LHCN-M2 (cell line): ENCODE measurements at places on chromosomes 6 and 20. TPM values are rescaled to one million over a fixed set of nuclear protein-coding genes. Genes with fewer than 3 reads are reported as not detected.

- DNase-seq, result no peak
Measured at GRCh38 chr6:24099181-24099580, 26.8 kb upstream of the NRSN1 start.

GRCh38 chr20:25447671-25448070 lies 40.2 kb downstream of the GINS1 start:
- no peak for DNase-seq

- peak; percentile 92 for DNase-seq
Measured at GRCh38 chr6:111938710-111939109, 65.5 kb upstream of the FYN start.

DNA sequence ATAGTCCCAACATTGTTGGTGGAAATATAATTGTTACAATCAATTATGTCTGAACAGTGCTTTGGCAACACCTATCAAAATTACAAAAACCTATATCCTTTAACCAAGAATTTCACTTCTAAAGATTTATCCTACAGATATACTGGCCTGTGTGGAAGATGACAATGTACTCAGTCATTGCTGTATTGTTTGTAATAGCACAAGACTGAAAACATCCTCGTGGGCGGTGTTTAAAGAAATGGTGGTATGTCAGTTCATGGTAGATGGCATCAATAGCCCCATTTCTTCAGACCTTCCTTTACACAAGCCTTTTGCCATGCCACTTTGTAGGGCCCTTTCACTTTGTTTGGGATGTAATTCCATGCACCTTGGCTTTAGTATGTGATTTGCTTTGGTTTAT lies 9.8 kb upstream of the TPBG start:
- DNase-seq, result no peak

DNA sequence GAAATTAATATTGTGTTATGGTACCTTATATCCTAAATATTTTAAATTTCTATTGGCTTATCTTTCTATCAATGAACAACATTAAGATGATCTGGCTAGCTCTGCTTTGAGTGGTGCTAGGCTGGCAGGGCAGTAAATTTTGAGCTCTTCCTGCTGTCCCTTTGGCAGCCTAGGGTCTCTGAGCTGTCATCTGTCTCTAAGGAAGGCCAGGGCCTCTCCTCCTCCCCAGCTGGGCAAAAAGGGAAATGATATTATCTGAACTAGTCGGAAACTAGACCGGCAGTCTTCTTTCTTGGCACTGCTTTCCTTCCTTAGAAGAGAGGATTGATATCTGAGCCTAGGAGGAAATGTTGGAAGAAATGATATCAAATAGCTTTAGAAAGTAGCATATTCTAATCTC lies 176.7 kb upstream of the BTBD3 start:
- DNase-seq, result no peak

DNA sequence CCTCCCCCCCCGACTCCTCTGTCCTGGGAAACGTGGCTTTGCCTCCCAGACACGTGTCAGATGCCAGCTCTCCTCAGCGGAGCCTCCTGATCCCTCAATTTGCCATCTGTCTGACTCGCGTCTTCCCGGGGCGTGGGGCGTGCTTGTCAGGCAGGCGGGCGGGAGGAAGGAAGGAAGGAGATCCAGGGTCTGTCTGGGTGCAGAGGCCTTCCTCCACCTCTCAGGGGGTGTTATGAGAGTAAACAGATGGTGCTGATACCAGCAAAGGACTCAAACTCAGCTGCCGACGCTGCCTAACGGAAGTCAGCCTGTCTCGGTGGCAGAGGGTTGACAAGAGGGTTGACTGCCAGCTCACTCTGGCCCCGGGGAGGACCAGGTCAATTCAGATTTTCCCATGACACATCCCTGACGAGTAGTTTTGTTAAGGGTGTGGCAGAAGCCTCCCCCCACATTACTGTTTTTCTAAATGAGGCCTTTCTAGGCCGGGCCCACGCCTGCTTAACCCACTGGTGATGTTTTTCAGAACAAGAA lies 17.0 kb downstream of the UQCC2 start:
- peak; percentile 87 for DNase-seq

DNA sequence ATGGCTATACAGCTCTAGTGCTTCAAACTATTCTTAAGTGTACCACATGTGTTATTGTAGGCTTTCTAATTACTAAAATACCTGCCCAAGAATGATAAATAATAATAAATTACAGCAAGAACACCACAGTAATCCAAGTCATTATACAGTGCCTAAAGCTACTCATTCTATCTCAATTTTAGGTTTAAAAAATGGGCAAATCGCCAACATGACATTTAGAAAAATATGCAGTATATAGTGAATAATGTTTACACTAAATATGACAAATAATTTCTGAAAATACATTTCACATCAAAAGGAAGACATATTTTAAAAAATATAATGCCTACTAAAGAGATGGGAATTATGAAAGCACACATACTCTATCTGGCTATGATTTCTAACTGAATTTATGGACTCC lies 91.8 kb downstream of the MAN1A1 start:
- DNase-seq, result no peak

DNA sequence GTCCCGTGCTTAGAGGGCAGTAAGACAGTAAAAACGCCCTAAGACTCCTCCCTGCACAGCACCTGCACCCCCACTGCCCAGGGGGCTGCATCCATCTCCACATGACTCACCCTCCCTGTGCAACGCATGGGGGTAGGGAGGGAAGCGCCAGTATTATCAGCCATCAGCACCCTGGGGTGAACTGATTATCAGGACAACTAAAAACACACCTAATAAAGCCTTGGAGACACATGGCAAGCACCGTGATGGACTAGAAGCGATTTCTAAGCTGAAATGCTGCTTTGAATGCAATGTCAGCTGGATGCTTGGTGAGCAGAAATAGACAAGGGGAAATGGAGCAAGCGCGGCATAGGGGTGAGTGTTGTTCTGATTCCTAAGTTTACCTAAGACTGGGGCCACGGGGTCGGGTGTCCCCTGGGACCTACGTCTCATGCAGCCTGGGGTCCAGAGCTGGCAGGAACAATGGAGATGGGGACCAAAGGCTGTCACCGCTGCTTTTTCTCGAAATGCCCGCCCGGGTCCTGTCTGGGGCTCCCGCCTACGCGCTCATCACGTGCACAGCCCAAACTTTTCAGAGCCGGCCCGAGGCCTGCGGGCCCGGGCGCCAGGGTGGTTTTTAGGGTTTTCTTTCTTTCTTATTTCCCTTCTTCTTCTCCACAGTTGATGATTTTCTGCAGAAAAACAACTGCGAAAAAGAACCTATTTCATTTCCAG lies 702 bp upstream of the TNFAIP3 start:
- no peak for DNase-seq

DNA sequence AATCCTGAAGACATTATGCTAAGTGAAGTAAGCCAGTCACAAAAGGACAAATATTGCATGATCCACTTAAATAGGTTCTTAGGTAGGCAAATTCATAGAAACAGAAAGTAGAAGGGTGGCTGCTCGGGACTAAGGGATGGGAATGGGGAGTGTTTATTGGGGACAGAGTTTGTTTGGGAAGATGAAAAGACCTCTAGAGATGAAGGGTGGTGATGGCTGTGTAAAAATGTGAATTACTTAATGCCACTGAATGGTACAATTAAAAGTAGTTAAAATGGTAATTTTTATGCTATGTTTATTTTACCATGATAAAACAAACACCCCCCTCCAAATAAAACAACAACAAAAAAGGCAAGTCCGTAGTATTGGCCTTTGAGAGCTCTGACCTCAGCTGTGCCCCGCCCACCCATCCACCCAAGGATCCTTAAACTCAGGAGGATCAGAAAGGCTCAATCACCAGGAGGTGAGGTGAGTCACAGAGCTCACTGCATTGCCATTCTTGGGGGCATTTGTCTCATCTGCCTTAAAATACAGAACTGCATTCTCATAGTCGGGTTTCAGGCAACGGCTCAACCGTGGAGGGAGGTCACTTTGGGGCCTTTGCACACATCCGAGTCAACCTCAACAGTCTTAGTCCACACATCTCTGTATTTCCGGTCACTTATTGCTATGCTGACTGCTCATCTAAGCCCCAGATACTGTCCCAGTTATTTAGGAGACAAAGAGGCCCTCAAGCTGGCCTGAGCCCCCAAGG lies 96.7 kb downstream of the SLC22A23 start:
- no peak for DNase-seq

GRCh38 chr6:165573671-165574070 lies 89.4 kb downstream of the PDE10A start:
- peak; percentile 82 for DNase-seq

DNA sequence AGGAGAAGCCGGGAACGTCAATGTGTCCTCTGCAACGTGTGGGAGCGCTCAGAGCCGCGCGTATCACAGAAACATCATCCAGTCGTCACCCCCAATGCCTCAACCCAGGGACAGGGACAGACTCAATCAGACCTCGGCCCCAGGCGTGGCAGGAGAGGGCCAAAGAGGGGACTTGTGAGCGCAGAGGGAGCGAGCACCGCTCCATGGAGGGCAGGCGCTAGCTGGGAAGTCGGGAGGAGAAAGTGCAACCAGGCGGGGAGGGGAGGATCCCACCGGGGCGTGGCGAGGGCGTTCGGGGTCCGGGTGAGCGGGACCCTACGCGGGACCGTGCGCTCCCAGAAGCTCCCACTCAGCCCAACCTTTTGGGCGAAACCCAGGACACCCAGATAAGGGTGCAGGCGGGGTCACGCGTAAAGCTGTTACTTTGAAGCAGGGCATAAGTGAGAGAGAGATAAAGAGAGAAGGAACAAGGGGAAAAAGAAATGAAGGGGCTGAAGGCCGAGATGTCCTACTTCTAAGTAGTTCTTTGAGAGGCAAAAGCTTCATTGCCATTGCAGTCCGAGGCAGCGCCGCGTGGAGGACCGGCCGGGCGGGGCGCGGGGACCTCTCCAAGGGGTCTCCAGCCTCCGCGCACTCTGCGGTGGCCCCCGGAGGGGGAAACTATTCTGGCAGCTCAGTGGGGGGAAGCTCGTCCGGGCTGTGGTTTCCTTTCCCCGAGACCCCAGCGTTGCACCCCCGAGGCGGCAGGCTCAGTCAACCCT lies 862 bp upstream of the SOBP start:
- DNase-seq, result no peak

DNA sequence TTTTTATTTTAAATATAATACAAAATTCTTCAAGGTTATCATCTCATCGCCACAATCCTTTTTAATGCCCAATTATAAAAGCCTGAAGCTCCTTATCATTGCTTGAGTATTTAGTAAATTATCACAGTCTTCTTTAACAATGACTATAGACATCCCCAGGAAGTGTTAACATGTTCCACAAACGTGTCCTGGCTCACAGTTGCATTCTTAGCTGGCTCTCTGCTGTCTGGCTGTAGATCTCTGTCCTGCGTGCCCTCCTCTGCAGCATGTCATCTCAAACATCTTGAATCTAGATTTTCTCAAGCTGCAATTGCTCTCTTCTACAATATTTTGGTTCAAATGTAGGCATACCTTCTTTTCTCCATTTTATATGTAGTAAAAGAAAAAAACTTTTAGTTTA lies 885.2 kb downstream of the EPHA7 start:
- no peak for DNase-seq

GRCh38 chr20:24419786-24420185 lies 49.6 kb upstream of the SYNDIG1 start:
- DNase-seq, result no peak

DNA sequence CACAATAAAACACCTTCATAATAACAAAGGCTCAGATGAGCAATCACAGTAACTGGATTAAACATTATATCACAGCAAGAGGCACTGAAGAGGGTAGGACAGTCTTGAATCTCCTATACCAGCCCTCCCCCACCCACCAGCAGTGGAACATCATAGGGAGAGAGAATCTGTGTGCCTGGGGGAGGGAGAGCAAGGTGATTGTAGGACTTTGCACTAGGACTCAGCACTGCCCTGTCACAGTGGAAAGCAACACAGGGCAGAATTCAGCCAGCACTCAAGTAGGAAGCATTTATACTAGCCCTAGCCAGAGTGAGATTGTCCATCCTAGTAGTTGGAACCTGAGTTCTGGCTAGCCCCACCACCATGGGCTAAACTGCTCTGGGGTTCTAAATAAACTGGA lies 400.2 kb downstream of the HAO1 start:
- no peak for DNase-seq

GRCh38 chr6:152356662-152357061 lies 280.5 kb downstream of the SYNE1 start:
- DNase-seq, result peak; percentile 38

DNA sequence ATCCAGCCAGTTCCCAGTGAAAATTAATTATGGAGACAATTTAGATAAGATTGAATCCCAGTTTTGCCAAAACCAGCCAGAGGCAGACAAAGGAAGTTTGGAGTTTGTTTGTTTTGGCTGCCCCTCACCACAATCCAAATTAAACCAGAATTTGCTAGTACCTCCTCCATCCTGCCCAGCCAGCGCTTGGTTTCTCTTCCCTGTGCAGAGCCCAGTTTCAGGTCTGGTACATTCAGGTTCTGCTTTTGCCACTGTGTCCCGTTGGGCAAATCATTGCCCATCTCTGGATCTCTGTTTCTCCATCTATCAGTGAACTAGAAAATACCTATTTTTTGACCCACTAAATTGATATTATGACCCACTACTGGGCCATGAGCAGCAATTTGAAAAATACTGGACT lies 26.4 kb downstream of the FOXP4 start:
- DNase-seq, result no peak

DNA sequence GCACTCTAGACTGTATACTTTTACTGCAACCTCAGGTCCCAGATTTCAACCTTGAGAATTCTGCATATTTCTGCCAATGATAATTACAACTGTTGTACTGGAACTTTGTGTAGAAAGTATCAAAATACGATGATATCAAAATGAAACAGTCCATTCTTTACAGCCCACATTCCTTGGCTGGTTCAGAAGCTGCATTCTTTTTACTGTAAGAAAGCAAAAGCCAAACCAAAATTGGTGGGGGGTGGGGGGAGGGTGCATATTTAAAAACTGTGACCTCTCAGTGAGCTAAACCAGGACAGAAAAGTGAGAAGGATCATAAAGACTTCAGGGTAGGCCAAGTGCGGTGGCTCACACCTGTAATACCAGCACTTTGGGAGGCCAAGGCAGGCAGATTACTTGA lies 41.8 kb upstream of the UBR2 start:
- no peak for DNase-seq

DNA sequence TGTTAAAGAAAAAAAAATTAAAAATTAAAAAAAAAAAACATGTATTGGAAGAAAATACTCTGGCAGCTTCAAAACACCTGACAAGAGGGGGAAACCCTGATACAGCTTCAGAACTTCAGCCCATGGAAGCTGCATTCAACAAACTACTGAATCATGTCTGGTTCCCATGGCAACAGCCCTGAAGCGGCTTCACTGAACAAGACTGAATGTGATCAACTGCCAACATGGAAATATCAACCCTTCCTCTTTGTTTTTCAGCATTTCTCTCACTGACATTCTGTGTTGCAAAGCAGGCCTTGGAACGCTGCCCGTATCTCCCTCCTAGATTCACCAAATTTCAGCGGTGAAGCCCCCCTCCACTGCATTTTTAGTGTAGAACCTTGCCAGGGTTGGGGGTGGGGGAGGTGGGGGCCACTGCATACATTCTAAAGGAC lies 91.3 kb upstream of the SHLD1 start:
- DNase-seq, result peak; percentile 61

GRCh38 chr6:6811128-6812009 lies 222.8 kb downstream of the LY86 start:
- DNase-seq, result peak; percentile 47

HCRTR2 gene
- total RNA-seq, result not detected in 2 replicates

TASP1 gene
- total RNA-seq, result 5.6 and 6.3 TPM in 2 replicates

FOXP4 gene
- total RNA-seq, result 4.2 and 4.6 TPM in 2 replicates

EPB41L1 gene
- total RNA-seq, result 12.1 and 12.8 TPM in 2 replicates

PCK1 gene
- total RNA-seq, result not detected in 2 replicates

STMND1 gene
- not detected in 2 replicates for total RNA-seq

RBPJL gene
- not detected in 2 replicates for total RNA-seq

TRIM40 gene
- not detected in 2 replicates for total RNA-seq
